Lower lobe of right lung (tissue), 2 donors: ENCODE measurements at places on chromosomes 3 and 15. TPM values are rescaled to one million over a fixed set of nuclear protein-coding genes. Genes with fewer than 3 reads are reported as not detected.

DNA sequence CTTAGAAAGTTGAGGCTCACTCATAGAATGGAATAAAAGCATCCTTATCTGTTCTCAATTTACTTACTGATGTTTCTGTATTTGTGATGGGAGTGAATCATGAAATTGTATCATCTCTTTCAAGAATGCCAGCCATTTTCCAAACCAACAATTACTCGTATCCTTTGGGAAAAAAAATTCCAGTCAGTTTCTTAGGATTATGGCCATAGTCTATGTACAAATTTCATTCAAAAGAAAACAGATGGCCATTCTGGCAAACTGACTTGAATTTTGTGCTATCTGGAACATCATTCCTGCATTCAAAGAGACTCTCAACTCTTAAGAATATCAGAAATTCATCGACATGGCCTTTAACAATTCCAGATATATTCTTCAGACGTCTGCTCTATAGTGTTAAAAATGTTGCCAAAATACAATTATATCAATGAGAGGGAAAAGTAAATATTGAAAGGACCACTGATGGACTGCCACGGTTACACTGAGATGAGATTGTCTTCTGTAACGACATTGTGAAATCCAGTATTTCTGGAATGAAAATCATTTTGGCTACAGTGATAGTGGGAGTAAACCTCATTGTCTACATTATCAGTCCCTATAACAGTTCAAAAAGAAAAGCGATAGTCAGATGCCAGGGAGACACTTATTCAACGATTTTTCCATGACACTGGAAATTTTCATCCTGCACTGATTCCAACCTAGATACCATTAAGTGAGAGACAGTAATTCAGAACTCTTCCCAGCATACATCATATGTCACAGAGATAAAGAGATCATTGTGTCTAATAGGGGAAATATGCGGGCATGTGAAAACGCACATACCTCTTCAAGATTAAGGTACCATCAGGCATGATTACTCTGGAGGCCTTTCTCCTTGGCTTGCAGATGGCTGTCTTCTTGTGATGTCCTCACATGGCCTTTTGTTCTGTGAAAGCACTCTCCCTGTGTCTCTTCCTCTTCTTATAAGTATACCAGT, 953.8 kb upstream of the ALCAM start:
- DNase-seq, result no peak

DNA sequence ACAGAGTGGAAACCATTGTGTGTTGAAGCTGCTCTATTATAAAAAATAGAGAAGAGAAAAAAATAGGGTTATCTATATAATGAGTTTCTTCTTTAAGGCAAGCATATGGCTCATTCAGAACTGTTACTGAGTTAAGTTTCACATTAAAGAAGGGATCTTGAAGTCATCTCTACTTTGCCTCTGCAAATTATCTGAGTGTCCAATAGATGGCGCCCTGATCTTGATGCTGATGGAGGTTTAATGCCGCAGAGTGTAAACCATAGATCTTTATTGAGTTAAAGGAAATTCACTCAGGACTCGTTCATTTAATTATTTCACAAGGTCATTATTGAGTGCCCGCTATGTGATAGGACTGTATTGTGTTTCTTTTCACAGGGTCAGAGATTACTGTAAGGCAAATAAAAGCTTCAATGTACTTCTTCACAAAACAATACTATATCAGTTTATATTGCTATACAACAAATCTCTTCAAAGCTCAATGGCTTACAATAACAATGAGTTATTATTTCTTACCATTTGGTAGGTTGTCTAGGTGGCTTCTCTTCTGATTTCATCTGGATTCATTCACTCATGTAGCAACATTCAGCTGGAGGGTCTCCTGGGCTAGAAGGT, 171.4 kb downstream of the NSUN3 start:
- no peak for DNase-seq

GRCh38 chr15:39128746-39129145, 452.1 kb upstream of the THBS1 start:
- no peak for DNase-seq

- no peak for DNase-seq
These were observed 88.7 kb upstream of the MRPL3 start for GRCh38 chr3:131591394-131592014.

SENP8 gene
- total RNA-seq, result 3.6 TPM

ADAMTSL3 gene
- total RNA-seq, result 26.4 TPM

PRR23B gene
- total RNA-seq, result not detected

- DNase-seq, result no peak
These were observed 11.6 kb upstream of the DPH6 start for GRCh38 chr15:35557544-35557943.

CIP2A gene
- total RNA-seq, result 3.2 TPM

ACP3 gene
- 19.9 TPM for total RNA-seq

- no peak for DNase-seq
These were observed 63.5 kb upstream of the GOLGA8B start for GRCh38 chr15:34646918-34647317.

GRCh38 chr15:48679952-48680351, 34.4 kb upstream of the FBN1 start:
- DNase-seq, result no peak

- DNase-seq, result no peak
These were observed 109.0 kb downstream of the FRMD4B start for GRCh38 chr3:69276884-69277283.

GRCh38 chr3:158678687-158679086, 6.2 kb upstream of the LXN start:
- DNase-seq, result no peak

FBXL2 gene
- 8.1 TPM for total RNA-seq

CP gene
- 48.9 TPM for total RNA-seq

DPPA4 gene
- total RNA-seq, result not detected

ZNF80 gene
- total RNA-seq, result not detected

ZNF717 gene
- 12.3 TPM for total RNA-seq

DNA sequence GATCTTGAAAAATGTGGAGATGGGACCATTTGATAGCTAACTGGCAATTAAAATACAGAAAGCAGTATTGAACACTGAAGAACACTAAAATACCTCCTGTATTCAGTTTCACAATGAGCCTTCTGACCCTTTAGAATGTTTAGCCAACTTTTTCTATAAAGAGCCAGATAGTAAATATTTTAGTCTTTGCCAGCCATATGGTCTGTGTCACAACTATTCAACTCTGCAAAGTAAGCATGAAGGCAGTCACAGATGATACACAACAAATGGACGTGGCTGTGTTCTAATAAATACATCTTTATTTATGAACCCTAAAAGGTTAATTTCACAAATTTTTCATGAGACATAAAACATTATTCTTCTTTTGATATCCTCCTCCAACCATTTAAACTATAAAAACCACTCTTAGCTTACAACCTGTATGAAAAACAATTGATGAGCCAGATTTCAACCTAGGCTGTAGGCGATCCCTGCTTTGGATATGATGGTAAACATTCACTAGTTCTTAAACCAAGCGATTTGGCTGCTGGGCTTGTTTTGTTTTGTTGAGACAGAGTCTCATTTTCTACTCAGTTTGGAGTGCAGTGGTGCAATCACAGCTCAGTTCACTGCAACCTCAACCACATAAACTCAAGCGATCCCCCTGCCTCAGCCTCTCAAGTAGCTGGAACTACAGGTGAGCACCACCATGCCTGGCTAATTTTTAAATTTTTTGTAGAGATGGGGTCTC, 13.6 kb upstream of the CSPG5 start:
- no peak for DNase-seq

MBNL1 gene
- 235 TPM for total RNA-seq

GRCh38 chr3:69855436-69856162, 116.3 kb downstream of the MITF start:
- no peak for DNase-seq

DNA sequence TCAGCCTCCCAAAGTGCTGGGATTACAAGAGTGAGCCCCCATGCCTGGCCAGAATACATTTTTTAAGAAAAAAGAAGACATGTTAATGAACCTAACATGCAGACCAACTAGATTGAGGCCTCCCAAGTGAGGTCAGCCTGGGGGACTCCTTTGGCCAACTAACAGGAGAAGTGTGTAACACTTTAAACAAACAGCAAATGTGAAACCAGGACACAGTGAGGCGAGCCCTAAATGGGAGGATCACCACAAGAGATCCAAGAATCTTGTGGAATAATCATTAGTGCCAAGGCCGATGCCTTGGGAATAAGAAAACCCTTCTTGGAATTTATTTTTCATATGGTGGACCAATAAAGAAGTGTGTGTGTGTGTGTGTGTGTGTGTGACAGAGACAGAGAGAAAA, 73.9 kb downstream of the ATP10A start:
- no peak for DNase-seq

- DNase-seq, result no peak
These were observed 19.3 kb upstream of the ETV5 start for GRCh38 chr3:186128158-186128557.

DNA sequence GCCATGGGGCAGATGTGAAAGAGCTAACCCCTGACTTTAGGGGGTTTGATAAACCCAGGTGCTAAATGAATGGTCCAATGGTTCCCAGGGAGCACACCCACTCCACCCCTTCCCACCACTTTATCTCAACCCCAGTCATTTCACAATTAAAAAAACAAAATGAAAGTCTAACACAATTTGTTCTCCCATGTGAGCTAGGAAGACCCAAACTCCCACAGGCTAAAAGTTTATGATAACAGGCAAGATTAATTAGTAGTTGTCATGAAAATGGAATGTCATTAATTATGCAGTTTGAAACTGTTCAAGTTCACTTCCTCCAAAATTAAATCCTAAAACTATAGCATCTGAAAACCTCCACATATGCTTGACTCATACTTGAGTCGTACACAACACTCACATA, 63.3 kb upstream of the TPM1 start:
- DNase-seq, result no peak

SPINK8 gene
- total RNA-seq, result not detected

CLDN1 gene
- total RNA-seq, result 5.2 TPM

DUOX2 gene
- total RNA-seq, result 4.0 TPM

DNA sequence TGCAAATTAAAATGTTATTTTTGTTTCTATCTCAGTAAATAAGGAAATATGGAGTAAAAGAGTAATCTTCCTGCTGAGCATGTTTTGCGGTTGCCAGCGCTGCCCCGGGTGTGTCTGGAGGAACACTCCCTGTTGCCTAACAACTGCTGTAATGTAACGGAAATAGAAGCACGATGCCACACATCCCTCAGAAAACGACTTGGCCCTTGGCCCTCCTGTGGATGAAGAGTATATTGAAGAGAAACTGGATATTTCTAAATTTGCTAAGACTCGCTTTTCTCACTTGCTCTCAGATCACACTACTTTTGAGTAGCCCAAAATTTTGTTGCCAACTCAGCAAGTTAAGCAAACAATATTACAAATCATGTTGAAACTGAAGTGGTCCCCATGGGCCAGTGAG, 18.9 kb downstream of the CX3CR1 start:
- peak; percentile 90 for DNase-seq

THOC7 gene
- total RNA-seq, result 47.2 TPM

DNA sequence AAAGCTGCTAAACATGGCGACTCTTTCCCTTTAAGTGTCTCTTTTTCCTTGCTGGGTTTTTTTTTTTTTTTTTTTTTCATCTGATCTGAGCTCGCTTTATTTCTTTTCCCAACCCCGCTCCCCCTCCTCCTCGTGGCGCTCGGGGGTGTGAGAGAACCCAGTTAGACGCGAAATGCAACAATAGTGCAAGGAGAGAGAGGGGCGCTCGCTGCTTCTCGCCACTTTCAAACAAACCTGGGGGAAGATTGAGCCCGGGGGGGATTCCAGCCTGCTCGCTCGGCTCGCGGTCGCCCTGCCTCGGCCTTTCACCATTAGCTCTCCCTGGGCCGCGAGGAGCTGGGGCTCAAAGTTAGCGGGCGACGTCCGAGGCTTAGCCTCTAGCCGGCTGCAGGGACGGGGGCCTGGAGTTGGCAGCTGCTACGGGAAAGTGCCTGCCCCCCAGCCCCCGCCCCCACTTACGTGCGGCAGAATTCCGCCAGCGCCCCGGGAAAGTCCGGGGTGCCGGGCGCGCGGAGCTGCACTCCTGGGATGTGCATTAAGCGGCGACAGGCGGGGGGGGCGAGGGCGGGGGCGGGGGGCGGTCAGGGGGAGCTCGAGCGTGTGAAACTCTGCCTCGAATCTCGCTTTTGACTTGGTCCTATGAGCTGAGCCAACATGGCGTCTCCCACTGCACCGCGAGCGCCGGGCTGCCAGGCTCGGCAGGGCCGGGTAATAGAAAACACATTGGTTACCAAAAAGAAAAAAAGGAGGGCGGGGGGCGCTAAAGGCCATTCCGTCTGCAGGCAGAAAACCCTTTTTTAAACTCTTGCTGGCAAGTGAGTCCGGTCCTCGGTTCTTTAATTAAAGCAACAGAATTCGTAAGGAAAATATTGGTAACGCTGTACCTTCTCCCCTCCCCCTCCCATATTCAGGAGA, 10.4 kb downstream of the NR2F2 start:
- peak; percentile 56 for DNase-seq
